Fibroblast of skin of left quadriceps (primary cell): ENCODE measurements at places on chromosomes 16 and 17.

- DNase-seq, result no peak
These were observed 683.7 kb upstream of the SALL1 start for GRCh38 chr16:51834794-51835193.

GRCh38 chr16:61681124-61681523 lies 355.1 kb downstream of the CDH8 start:
- DNase-seq, result no peak

DNA sequence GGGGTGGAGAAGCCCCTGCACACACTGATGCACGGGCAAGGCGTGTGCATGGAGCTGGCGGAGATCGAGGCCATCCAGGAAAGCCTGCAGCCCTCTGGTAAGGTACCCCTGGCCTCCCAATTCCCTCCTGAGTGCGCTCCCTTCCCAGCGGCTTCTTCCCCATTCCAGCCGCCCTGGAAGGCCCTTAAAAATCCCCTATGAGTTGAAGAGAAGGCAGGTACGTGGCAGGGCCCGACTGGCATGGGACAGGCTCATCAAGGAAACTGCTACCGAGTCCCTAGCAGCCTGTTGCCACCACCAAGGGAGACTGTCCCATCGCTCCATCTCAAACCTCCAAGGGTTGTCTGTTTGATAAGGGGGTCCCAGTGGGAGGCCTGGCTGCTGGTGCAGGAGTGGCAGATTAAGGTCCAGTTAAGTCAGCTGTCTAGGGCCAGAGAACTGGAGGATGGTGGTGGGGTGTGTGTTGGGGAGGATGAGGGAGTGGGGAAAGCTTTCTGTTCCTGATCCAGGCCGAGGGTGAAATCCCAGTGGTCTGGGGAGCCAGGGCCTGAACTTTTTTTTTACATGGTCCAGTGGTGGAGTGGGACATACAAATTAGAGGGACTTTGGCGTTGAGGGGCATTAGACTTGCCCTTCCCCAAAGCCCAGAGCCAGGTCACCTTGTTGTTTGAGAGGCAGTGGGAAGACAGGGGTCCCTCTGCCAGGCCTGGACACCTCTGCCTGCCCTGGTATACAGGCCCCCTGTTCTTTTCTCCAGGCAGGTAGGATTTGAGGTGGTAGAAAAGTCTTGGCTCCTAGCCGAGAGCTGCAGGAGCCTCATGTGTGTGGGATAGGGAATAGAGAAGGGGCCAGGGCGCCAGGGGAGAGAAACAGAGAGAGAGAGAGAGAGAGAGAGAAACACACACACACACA lies 994 bp downstream of the IGFBP4 start:
- DNase-seq, result no peak

- no peak for DNase-seq
These were observed 29.0 kb downstream of the SLC25A10 start for GRCh38 chr17:81741049-81741593.

DNA sequence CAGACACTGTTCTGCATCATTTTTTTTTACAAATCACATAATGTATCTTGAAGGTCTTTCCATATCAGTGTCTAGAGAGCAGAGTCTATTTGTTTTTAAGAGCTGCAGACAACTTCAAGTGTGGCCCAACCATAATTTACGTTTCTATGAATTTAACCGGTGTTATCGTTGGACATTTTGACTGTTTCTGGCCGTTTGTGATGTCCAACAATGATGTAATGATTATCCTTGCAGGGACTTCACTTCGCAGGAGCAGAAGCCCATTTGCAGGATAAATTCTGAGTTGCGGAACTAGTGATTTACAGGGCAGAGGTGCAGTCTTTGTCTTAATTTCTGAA lies 26.9 kb upstream of the HLF start:
- no peak for DNase-seq

DNA sequence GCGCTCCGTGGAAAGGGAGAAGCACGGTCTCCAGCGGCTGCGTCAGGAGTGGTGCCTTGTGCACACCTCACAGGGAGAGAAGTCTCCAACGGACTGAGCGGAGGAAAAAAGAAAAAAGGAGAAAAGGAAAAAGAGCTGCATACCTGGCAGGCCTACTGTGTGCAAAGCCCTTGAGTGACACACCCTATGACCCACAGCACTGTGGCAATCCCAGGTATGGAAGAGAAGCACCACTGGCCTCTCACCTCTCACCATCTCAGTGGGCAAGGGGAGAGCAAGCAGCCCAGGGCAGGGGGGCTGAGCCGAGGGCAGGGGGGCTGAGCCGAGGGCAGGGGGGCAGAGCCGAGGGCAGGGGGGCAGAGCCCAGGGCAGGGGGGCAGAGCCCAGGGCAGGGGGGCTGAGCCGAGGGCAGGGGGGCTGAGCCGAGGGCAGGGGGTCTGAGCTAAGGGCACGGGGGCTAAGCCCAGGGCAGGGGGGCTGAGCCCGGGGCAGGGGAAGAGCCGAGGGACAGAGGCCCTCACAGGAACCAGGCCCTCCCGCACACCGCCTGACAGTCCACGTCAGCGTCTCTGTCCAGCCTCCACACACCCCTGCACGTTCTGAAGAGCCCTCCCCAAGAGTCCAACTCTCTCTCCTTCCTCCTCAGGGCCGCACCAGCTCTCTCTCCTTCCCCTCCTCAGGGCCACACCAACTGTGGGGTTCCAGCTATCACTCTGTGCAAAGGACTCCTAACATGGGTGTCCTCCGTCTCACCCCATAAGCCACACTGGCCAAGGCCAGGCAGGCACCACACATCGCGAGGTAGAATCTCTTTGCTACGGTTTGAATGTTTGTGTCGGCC lies 105.8 kb downstream of the ZNF778 start:
- no peak for DNase-seq

DNA sequence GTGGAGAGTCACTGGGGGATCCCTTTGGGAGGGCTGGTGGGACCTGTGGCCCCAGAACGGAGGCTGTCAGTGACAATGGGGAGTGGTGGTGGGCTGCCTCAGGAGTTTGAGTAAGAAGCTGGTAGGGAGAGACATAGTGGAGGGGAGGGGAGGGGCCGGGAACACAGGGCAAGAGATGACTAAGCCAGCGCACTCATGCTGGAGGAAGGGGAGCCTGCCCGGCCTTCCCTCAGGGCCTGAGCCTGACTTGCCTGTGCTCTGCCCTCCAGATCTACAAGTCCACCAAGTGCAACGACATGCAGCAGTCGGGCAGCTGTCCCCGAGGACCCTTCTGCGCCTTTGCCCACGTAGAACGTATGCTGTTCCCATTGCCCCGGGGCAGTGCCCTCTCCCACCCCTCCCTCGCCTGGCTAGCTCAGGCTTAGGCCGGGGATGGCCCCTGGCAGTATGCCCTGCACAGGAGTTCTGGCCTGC lies 29.3 kb downstream of the UNC13D start:
- DNase-seq, result no peak

- no peak for DNase-seq
These were observed 38.4 kb upstream of the IRX6 start for GRCh38 chr16:55285586-55285985.

DNA sequence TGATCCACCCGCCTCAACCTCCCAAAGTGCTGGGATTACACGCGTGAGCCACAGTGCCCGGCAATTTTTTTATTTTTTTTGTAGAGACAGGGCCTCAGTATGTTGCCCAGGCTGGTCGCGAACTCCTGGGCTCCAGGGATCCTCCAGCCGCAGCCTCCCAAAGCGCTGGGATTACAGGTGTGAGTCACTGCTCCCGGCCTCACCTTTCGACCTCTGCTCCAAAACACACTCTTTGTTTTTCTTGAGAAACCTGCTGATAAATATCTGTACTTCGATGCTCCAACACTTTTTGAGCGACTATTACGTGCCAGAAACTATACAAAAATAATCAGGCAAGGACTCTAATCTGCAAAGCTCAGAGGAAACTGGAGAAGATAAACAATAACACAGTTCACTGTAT lies 1.0 kb downstream of the MED1 start:
- DNase-seq, result no peak

DNA sequence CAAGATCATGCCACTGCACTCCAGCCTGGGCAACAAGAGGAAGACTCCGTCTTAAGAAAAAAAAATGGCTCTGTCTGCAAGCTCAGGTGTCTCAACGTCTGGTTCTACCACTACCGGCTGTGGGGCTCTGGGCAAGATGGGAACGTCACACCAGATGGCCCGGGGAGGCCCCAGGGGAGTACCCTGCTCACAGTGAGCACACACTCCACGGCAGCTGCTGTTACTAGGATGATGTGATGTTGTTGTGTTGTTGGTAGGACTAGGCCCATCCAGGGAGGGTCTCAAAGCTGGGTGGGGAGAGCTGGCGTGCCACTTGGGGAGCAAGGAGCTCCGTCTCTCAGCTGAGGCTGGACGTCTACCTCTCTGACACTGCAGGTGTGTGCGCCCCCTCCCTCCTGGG lies 9.4 kb upstream of the NPTX1 start:
- DNase-seq, result no peak

- no peak for DNase-seq
These were observed 970.3 kb upstream of the RBFOX1 start for GRCh38 chr16:6362321-6362720.

DNA sequence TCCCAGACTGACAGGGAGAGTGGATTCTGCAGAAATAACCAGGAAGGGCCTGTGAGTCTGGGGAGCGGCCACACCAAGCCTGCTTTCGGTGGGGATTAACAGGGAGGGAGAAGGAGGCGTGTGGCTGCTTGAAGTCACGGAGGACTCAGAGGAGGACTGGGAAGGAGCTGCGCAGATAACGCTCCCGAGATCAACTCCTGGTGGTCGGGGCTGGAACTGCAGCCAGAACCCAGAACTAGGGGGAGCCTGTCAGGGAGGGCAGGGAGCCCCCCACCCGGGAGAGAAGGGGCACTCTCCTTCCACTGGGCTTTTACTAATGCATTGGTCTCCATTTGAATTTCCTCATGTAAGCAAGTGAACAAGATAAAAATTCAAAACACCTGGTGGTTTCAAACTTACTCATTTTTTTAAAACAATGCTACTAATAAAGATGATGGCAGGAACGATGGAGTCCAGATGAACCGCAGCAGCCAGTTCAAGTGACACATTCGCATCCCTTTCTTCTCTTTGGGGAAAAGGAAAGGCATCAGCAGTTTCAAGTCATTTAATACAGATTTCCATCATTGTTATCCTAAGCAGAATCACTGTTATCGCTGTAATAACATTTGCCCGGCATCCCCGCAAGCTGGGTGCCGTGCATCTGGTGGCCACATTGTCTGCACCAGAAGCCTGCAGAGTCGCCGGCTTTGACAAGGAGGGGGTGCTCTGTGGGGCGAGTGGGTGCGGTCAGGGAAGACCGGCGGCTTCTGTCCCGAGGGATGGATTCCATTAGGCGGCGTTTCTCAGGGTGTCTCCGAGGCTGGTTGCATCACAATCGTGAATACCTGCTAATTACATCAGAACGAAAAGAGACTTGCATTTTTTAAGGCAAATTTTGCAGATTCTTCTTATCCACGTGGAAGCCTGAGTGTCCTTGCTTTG lies 183.0 kb downstream of the FOXL1 start:
- peak; percentile 60 for DNase-seq

DNA sequence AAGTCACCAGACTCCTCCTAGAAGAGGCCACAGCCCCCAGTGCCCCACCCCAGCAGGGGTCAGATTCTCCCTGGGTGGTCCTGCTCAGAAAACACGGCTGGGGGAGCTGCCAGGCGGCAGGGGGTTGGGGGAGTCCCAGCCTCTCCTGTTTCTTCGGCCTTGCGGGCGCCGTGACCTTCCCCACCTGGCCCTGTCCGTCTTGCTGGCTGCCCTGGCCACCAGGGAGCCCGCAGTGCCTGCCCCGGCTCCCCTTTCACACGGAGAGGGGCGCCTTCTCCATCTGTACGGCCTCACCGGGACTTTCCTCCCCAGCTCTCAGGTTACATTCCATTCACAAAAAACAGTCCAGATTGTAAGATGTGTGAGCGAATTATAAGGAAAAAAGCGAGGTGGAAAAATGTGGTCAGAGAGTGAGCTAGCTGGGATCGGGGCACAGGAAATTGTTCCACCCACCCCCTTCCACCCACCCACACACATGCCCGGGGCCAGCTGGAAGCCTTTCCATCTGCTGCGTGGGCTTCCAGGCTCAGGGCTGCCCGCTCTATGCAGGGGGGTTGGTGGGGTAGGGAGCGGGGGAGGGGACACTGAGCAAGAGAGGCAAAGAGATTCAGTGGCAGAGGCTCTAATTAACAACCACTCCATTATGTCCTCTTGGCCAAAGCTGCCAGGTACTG lies 14.6 kb upstream of the CIBAR2 start:
- DNase-seq, result peak; percentile 67

DNA sequence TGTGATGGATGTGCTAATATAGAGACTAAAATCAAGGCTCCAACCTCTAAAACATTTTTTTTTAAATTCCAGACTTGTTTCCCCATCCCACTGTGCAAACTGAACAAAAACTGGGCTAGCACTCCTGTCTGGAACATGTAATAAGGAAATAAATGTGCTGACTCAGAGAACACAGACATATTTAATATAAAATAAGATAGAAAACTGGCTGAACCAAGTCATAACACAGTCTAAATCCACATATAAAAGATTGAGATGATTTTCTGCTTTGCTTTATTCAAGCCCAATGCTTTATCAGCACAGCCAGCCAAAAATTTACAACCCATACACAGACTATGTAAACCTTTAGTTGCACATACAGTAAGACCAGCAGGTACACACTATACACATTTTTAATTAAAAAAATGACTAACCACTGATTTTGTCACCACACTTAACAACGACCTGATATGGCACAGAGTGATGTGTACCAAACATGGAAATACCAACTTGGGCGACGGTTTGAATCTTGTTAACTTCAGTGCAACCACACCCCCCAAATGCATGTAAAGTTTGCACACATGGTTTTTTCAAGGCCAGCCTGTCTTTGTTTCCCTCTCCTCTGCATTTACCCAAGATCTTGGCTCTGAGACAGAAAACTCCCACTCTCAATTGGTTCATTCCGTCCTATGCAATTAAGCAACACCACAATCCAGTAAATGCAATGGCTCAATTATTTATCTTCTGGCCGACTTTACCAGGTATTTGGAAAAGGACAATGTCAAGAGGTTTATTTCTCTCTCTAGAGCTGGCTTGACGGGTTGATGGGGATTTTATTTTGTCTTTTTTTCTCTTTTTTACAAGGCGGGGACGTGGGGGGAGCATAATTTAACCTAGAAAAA lies 1.2 kb downstream of the STAT3 start:
- DNase-seq, result peak; percentile 55

- DNase-seq, result no peak
These were observed 108.2 kb upstream of the HS3ST2 start for GRCh38 chr16:22705799-22706198.
